ENCODE measurements at places on chromosomes 7 and 10. TPM values are rescaled to one million over a fixed set of nuclear protein-coding genes. Genes with fewer than 3 reads are reported as not detected.

Gene ANXA8L1
- total RNA-seq = not detected

Gene INHBA
- 0.94 TPM for total RNA-seq

Gene TMEM236
- 0.03 TPM for total RNA-seq

Gene ABCB1
- total RNA-seq = 1.2 TPM

Gene SRRM3
- total RNA-seq = 9.2 TPM

DNA sequence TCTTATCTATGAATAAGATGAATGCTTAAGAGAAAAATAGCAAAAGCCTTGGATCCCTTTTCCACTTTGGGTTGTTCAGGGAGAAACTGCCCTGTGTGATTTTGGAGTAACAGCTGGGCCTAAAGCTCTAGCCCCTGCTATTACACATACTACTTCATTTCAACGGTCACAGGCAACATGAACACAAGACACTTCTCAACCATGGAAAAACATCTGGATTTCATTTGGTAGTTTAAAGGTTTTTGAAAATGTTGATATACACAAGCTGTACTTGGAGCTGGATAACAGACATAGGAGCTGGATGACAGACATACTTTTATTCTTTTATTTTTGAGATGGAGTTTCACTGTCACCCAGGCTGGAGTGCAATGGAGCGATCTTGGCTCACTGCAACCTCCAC lies 2.7 kb upstream of the CHUK start:
- H3K4me3 ChIP-seq = no peak overlapping the region
- H3K27ac ChIP-seq = no peak overlapping the region
- DNase-seq = no peak
- no peaks in the 10 kb centered on the region for H3K4me1 ChIP-seq
- H3K27me3 ChIP-seq = no peaks in the 10 kb centered on the region
- H3K36me3 ChIP-seq = peaks cover 12% of the 10 kb centered on the region

- H3K4me1 ChIP-seq = no peaks in the 10 kb centered on the region
- H3K27me3 ChIP-seq = no peaks in the 10 kb centered on the region
- no peaks in the 10 kb centered on the region for H3K36me3 ChIP-seq
Observed at GRCh38 chr7:4789194-4790077, 14.0 kb downstream of the AP5Z1 start.

DNA sequence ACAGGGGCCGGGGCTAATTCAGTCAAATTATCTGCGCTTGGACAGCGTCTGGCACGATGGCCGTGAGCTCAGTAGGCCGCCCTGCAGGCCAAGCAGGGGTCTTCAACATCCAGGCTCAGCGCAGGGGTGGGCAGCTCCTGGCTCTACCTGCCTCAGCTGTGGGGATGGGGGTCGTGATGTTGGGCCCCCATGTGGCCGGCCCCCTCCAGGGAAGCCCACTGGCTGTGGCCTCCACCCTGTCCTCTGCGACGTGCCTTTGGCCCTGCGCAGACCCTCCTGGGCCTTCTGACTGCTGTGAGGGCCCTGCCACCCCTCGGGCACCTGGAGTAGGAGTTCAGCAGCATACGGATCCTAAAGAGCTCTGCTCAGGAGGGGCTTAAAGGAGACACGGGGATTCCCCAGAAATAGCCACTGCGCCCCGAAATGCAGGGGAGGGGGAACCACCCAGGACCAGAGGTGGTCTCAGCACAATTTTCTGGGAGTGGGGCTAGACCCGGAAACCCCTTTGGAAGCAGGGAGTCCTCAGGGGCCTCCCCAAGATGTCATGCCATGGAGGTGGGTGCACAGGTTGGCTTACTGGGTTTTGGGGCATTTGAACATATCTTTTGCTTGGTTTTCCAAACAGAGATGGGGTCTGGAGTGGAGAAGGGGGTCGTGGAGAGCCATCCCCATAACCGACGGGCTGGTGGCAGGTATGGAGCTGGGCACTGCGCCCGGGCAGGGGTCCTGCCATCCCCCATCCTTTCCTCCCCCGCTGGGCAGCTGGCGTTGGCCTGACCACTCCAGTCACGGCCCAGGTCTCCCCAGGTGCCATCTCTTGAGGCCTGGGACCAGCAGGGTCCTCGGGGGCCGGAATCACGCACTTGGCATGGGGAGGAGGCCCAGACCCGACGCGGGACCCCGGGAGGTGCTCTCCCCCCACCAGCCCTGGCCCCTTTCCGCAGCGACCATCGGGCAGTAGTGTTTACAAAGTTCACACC lies 4.0 kb upstream of the ADAP1 start:
- H3K36me3 ChIP-seq = no peaks in the 10 kb centered on the region
- no peak overlapping the region for H3K27ac ChIP-seq
- DNase-seq = peak; percentile 51
- H3K27me3 ChIP-seq = peaks cover 18% of the 10 kb centered on the region

DNA sequence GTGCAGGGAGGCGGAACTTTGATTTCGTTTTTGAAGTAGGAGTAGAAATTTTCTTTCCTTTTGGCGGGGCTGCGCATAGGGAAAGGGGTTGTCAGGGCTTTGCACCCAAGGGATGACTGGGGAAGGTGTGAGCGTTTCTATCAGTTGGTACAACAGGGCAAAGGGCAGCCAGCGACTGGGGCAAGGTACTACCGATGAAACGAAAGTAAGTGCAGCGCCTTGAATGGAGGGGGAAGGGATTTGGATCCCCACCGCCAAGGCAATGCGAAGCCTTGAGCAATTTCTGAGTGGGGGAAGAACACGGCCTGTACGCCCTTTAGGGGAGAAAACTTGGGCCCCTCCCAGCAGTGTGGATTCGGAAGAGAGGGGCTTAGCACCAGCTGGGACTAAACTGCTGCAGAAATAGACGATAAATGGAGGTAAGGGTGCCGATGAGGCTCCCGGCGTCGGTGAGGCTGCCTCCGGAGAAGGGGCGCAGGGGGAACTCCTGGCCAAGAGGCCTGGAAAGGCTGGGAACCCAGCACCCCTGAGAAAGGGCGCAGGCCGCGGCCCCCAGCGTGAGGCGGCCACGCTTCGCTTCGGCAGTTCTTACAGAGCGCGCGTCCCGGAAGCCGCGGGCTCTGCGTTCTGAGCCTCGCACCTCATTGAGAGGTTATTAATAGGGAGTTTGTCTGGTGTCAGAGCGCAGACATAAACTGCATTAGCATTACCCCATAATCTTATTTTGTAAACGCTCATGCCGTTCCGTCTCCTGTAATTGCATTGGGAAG lies 10.0 kb upstream of the TLX1 start:
- no peaks in the 10 kb centered on the region for H3K36me3 ChIP-seq
- H3K4me1 ChIP-seq = no peaks in the 10 kb centered on the region
- peak overlapping the region; percentile 51 for H3K4me3 ChIP-seq
- no peak overlapping the region for H3K27ac ChIP-seq

DNA sequence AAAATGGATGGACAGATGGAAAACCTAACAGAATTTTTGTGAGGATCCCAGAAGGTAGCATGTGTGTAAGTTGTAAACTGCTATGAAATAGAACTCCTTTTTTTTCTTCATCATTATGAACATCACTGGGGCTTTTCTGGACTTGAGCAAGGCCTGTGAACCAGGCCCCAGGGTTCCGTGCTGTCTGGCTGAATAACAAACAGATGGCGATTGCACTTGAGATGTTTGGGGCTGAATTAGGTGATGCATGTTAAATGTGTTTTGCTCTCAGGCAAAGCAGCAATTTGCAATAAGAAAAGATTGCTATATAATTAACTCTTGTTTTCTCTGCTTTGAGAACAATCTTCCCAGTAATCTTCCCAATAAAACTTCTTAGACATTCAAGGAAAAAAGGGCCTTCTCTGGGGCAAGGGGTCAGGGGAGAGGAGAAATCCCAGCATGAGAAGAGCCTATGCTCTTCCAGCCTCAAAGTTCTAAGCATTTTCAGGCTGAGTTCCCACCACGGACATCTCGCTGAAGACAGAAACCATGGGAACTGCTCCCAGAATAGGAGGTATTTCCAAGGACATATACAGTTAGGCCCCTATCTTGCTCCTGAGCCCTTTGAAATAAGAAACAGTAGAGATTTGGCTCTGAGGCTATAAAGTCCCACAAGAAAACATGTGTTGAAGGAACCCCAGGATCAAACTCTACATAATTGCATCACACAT lies 98.7 kb downstream of the ITIH5 start:
- H3K4me3 ChIP-seq = no peak overlapping the region
- DNase-seq = no peak
- H3K27me3 ChIP-seq = no peaks in the 10 kb centered on the region
- no peak overlapping the region for H3K27ac ChIP-seq

DNA sequence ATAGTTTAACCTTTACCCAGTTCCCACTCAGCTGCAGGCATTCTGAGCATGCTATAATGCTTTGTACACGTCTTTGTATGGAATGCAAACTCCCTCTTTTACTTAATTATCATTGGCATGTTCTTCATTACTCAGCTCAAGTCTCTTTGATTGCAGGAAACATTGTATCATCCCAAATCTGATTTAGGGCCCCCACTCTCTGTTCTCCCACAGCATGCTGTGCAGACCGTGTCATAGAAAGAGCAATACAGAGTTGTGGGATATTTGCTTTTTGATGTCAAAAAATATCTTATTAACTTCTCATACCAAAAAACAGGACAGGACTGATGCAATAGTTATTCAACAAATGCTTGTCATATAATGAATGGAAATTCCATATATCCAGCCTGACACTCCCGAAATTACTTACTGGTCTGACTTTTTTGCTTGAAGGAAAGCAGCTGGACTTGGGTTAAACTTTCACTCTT lies 1081.5 kb upstream of the C7orf33 start:
- no peak overlapping the region for H3K27ac ChIP-seq
- H3K36me3 ChIP-seq = no peaks in the 10 kb centered on the region
- no peak overlapping the region for H3K4me3 ChIP-seq
- no peak for DNase-seq
- H3K4me1 ChIP-seq = no peaks in the 10 kb centered on the region

DNA sequence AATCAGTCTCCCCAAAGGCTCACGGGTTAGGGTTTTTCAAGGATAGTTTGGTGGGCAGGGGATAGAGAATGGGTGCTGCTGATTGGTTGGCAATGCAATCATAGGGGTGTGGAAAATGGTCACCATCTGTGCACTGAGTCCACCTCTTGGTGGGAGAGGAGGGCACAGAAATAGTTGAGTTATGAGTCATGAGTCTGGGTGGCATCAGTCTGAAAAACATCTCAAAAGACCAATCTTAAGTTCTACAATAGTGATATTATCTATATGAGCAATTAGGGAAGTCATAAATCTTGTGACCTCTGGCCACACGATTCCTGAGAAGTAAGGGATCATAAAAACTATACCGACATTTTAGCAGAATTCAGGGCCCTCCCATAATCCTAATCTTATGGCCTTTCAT lies 62.7 kb downstream of the LGI1 start:
- peaks cover 23% of the 10 kb centered on the region for H3K27me3 ChIP-seq
- no peaks in the 10 kb centered on the region for H3K36me3 ChIP-seq
- H3K4me1 ChIP-seq = peaks cover 6% of the 10 kb centered on the region
- H3K27ac ChIP-seq = no peak overlapping the region

DNA sequence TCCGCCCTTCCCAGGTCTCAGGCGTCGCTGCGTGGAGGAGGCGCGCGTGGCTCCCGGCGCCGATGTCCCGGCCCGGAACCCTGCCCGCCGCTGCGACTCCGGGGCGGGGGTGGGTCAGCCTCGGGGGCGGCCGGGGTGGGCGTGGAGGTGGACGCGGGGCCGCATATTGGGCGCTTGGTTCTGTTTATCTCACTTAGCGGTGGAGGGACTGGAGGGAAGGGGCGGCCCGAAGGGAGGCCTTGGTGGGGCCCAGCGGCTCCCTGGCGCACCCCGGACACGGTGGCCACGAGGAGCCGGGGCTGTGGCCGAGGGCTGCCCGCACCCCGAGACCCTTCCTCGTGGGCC lies 8.6 kb downstream of the UNCX start:
- H3K27ac ChIP-seq = no peak overlapping the region
- DNase-seq = no peak
- H3K27me3 ChIP-seq = peaks cover 97% of the 10 kb centered on the region
- no peaks in the 10 kb centered on the region for H3K36me3 ChIP-seq

GRCh38 chr7:15929411-15929810 lies 242.9 kb upstream of the MEOX2 start:
- H3K36me3 ChIP-seq = no peaks in the 10 kb centered on the region
- no peak for DNase-seq
- H3K27ac ChIP-seq = no peak overlapping the region
- H3K4me1 ChIP-seq = peaks cover 18% of the 10 kb centered on the region
- H3K27me3 ChIP-seq = no peaks in the 10 kb centered on the region

- no peak for DNase-seq
- no peaks in the 10 kb centered on the region for H3K27me3 ChIP-seq
- no peak overlapping the region for H3K4me3 ChIP-seq
- H3K36me3 ChIP-seq = no peaks in the 10 kb centered on the region
- H3K4me1 ChIP-seq = no peaks in the 10 kb centered on the region
Observed at GRCh38 chr7:108648989-108649388, 79.3 kb downstream of the DNAJB9 start.

DNA sequence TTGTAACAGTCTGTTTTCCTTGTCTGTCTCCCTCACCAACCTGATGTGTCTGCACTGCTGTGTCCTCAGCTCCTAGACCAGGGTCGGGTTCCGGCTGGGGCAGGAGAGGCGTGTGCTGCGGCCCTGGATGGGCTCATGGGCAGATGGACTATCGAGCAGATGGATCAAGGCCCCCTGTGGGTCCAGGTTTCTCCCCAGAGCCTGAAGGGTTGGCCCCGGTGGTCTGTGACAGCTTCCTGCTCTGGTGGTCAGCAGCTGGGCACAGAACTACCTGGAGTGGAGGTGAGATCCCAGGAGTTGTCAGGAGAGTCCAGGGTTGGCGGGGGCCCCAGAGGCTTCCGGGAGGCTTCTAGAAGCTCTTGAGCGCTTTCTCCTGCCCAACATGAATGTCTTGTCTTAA lies 75.1 kb downstream of the GRK5 start:
- no peak overlapping the region for H3K4me3 ChIP-seq
- H3K4me1 ChIP-seq = no peaks in the 10 kb centered on the region
- H3K27ac ChIP-seq = no peak overlapping the region
- no peaks in the 10 kb centered on the region for H3K36me3 ChIP-seq

DNA sequence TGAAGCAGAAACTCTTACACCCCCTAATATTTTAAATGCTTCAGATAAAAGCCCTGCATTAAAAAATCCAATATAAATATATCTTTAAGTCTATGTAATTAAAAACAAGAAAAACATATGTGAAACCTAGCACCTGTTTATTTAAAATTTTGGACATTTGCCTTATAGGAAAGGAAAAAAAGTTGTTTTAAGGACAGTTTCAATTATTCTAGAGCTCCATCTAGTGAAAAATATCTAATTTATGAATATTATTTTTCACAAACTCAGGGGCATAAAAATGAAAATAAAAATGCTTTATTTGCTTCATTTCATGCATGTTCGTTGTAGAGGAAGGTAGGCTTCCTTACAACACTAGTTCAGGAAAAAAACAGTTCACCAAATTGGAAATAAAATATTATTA lies 26.1 kb downstream of the ENKUR start:
- H3K27ac ChIP-seq = no peak overlapping the region
- no peaks in the 10 kb centered on the region for H3K27me3 ChIP-seq
- no peak overlapping the region for H3K4me3 ChIP-seq
- DNase-seq = no peak
- no peaks in the 10 kb centered on the region for H3K36me3 ChIP-seq

- H3K4me3 ChIP-seq = no peak overlapping the region
- H3K27me3 ChIP-seq = no peaks in the 10 kb centered on the region
- H3K27ac ChIP-seq = no peak overlapping the region
- H3K36me3 ChIP-seq = no peaks in the 10 kb centered on the region
- no peak for DNase-seq
Observed at GRCh38 chr10:13859979-13860654, 273.4 kb downstream of the PRPF18 start.
